ENCODE measurements at places on chromosomes 7 and 10.

- no peak for DNase-seq
Observed at GRCh38 chr7:27140126-27140857, 3.2 kb downstream of the HOXA5 start.

DNA sequence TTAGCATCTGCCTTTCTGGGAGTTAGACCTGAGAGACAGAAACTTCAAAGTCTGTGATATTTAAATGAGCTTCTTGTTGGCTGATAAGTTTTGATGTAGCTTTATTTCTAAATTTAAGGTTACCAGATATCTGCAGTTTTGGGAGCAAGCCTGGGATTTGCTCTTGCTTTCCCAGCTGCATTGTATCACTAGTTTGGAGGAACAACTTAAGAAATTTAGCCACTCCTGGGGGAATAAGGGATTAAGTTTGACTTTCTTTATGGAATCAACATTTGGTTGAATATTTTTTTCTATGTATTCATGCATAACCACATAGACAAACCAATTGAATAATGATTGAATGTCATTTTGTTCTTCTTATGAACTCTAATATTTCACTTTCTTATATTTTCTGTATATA lies 178.6 kb downstream of the POLR1F start:
- no peak for DNase-seq

DNA sequence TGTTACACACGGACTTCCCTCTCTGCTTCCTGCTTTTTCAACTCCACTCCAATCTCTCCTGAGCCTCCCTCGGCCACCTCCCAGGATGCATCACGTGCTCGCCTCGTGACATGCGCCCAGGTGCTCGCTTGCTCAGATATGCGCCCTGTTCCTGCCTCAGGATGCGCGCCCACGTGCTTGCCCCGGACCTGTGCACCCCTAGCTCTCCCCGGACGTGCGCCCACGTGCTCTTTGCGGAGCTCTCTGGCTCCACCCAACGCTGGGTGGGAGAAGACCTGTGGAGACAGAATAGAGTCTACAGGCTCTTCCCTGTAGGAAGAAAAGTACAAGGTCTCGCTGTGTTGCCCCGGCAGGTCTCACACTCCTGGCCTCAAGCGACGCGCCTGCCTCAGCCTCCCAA lies 23.1 kb downstream of the PARD3 start:
- DNase-seq, result no peak

DNA sequence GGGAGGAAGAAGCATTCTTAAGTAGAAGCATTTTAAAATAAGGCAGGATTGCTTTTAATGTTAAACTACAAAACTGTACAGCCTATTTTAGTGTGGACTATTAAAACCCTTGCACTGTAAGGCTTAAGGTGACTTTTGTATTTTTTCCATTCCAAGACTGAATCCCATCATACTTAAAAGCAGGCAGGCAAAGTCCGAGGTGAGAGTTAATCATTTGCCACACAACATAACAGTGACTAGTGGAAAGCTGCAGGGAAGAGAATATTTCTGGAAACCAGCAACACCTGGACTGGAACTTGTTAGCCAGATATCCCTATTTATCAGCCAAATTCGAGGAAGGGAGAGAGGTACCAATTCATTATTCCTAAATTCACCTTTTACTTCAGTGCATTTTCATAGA lies 3.5 kb downstream of the PRR15 start:
- no peak for DNase-seq

DNA sequence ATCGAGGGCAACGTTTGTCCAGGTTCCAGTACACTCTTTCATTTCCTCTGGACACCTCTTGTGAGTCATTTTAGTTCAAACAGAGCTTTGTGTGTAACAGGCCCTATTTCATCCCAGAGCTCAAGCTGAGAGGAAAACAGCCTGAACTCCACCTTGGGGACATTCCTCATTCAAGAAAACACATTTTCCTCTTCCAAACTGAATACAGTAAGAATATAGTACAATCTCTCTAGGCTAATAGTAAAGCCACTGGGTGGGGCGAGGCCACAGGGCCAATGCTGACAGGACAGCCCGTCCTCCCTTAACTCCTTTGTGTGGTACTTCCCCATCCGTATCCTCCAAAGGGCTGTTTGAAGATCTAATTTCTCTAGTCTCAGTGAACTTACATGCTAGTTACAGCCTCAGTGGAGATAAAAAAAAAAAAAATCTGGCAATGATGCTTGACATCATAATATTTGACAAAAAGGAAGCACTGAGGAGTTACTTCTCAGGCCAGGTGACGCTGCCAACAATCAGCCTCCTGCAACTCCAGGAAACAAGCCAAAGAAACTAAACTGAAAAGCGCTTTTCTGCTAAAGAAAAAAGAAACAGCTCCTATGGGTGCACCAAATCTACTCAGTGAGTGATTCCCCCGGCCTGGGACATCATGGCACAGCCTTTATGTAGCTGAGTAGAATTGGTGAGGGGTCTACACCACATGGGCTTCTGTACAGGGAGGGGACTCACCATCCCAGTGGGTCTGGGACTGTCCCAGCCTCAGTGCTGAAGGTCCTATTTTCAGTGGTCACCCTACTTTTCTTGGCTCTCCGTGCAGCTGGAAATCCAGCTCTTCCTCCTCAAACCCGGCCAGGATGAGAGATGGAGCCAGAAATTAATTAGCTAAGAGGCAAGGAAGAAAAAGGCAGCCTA lies 238.2 kb upstream of the NEBL start:
- DNase-seq, result no peak

GRCh38 chr7:81690688-81691087 lies 79.2 kb downstream of the HGF start:
- DNase-seq, result no peak

DNA sequence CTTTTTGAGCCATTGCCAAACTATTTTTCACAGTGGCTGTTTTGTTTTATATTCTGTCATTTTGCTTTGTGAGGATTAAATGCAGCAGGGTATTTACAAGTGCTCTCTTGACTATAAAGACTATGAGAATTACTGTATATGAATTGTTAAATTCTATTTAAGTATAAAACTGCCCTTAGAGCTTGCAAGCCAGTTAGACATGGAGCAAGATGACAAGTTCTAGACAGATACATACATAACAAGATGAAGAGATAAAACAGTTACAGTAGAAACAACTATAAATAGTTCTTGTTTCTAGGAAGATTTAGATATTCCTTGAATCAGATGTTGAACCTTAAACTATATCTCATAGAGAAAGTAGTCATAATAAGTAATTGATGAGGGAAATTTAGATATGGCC lies 60.6 kb downstream of the DNAH11 start:
- no peak for DNase-seq

DNA sequence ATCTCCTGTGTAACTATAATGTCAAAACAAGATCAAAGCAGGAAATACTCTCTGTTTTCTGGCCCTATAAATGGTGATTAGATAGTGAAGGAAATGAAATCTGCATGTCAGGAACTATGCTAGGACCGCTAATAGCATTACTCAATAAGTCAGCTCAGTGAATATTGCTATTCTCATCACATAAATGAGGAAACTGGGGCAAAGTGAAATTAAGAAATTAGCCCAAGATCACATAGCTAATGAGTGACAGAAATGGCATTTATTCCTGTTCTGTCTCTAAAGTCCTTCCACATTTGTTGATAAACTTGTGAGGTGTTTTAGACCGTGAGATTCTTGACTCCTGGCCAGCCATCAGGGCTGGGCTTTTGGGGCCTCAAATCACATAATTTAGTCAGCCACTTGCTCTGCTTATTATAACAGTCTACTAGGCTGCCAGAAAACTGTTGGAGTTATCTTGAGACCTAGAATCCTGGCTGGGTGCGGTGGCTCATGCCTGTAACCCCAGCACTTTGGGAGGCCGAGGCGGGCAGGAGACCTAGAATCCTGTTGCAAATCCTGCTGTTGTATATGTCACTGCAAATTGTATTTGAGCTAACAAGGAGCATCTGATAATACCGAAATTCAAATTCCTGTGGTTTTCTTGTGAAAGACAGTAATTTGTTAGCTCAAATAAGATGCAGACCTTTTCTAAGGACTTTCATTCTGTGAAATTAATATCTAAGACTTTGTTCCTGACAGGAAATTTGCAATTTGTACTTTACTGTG lies 66.5 kb upstream of the SHTN1 start:
- DNase-seq, result no peak

DNA sequence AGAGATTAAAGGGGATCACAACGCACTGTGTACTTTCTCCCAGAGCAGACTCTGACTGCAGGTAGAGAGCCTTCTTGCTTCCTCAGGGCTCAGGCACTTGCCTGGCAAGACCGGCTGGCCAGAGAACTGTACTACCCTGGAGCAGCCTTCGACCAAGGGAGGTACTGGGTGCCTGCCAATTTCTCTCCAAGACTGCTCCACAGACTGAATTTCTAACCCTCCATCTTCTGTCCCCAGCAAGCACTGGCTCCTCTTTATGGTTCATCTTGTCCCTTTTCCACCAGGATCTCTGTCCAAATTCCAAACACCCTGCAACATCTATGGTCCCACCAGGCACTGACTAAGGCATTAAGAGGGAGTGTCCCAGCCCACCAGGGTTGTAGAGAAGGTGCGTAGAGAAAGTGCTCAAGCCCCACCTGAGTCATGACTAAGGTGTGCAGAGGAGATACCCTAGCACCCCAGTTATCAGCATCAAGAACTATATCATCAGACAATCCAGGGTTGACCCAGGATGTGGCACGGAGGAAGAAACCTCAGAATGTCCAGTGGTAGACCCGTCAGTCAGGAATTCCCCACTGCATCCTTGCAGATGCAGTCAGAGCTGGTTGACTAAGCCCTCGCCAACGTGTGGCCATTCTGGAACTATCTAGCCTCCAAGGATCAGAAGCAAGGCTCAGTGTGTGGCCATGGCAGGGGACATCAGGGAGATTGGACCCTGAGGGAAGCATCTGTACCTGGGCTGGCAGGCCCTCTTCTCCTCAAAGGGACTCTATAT lies 60.9 kb upstream of the CAMK2B start:
- no peak for DNase-seq

GRCh38 chr7:128310499-128310898 lies 33.2 kb downstream of the RBM28 start:
- no peak for DNase-seq

- no peak for DNase-seq
Observed at GRCh38 chr10:69459101-69459790, 8.0 kb downstream of the TSPAN15 start.

GRCh38 chr7:119711104-119711503 lies 561.9 kb upstream of the KCND2 start:
- DNase-seq, result no peak

- no peak for DNase-seq
Observed at GRCh38 chr10:36002445-36002844, 360.3 kb upstream of the FZD8 start.

- no peak for DNase-seq
Observed at GRCh38 chr10:131035779-131036178, 275.7 kb downstream of the TCERG1L start.

DNA sequence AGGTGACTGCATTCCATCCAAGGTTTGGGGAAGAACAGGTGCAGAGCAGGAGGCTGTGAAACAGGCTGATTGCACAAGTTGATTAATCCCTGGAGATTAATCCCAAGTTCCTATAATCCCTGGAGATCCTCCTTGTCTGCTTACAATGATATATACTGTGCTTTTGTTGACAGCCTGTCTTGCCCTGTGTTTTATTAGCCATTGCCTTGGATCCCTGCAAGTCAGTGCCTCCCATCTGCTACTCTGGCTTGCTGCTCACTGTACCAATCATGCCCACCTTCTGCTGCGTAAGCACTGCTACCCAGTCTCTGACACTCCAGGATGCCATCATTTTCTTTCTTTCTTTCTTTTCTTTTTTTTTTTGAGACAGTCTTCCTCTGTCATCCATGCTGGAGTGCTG lies 65.4 kb downstream of the ANKRD61 start:
- no peak for DNase-seq

GRCh38 chr7:127689194-127689772 lies 37.3 kb downstream of the SND1 start:
- DNase-seq, result no peak

- no peak for DNase-seq
Observed at GRCh38 chr7:154409703-154410311, 357.6 kb downstream of the DPP6 start.
